CD4-positive, alpha-beta T cell treated with Interleukin-21 for 1 hour (primary cell): ENCODE measurements at places on chromosomes 4 and X.

GRCh38 chrX:39418254-39418704 lies 617.0 kb downstream of the MID1IP1 start:
- no peak for DNase-seq

DNA sequence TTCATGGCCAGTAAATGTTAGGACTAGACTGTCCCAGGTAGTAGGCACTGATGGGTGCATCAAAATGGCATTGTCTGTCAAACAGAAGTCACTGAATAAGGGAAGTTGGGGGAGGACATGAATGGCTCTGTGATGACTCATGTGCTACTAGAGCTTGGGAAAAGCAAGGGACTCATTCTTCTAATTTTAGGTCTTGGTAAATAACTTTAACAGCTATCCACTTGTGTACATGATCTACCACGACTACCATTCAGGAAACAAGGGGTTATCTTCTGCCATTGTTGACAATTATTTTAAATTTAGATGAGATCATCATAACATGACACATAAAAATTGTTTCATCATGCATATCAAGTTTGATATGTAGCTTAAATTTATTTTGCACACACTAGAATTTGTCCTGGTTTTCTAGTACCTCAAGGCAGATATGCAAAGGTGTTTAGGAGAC lies 6.3 kb downstream of the AREG start:
- DNase-seq = no peak

DNA sequence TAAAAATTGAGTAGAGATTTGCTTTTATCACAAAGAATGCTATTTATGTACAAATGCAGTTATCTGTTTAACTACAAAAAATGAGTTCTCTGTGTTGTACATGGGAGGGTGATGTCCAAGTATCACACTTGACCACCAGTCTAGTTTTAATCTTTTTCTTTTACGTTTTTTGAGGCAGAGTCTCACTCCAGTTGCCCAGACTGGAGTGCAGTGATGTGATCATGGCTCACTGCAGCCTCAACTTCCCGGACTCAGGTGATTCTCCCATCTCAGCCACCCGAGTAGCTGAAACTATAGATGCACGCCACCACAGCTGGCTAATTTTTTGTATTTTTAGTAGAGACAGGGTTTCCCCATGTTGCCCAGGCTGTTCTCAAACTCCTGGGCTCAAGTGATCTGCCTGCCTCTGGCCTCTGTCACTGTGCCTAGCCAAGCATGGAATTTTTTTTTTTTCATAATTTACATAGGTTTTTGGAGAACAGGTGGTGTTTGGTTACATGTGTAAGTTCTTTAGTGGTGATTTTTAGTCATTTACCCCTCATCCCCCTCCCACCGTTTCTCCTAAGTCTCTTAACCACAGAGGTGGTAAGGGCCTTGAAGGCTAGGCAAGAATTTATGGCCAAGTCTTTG lies 47.9 kb upstream of the RPA4 start:
- DNase-seq = no peak

GRCh38 chr4:150387981-150388380 lies 194.0 kb upstream of the MAB21L2 start:
- no peak for DNase-seq

DNA sequence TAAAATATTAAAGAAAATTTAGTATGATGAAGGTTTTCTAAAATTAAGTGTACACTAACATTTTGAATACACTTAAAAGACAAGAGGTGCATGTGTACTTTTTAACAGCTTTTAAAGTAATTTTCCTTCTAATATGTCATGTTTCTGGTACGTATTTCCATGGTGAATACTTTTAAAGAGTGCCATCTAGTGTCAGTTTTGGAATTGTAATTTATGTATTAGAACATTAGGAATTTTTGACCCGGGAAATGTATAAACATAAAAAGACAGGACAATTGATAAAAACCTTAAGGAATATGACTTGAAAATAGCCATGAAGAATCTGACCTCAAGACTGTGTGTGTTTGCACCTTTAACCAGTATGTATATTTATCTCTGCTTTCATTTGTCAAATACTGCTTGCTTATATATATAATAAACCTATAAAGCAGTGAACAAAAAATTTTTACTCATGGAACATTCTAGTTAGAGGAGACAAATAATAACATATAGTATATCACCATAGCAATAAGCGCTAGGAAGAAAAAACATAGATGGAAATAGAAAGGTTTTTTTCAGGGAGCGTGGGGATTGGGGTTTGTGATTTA lies 7.2 kb downstream of the GSTCD start:
- DNase-seq = peak; percentile 28

- DNase-seq = peak; percentile 2
Measured at GRCh38 chrX:123830309-123830708, 29.5 kb upstream of the XIAP start.

DNA sequence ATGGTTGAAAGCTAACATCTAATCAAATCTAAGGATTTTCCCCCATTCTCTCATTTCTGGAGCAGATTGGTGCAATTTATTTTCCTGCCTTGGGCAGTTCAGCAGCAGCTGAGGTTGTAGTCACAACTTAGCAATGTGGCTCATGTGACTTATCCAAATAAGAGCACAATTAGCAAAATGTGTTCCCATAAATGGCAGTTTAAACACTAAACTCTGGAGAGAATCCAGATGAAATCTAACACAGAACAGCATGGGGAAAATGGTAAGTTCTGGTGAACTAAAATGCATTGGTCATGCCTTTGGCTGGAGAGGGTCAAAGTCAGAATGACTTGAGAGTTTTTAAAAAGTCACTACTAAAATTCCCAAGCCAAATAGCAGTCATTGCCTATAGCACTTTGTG lies 422.6 kb upstream of the DIPK2B start:
- DNase-seq = no peak

- DNase-seq = peak; percentile 13
Measured at GRCh38 chr4:159946983-159947615, 844.2 kb downstream of the RAPGEF2 start.

DNA sequence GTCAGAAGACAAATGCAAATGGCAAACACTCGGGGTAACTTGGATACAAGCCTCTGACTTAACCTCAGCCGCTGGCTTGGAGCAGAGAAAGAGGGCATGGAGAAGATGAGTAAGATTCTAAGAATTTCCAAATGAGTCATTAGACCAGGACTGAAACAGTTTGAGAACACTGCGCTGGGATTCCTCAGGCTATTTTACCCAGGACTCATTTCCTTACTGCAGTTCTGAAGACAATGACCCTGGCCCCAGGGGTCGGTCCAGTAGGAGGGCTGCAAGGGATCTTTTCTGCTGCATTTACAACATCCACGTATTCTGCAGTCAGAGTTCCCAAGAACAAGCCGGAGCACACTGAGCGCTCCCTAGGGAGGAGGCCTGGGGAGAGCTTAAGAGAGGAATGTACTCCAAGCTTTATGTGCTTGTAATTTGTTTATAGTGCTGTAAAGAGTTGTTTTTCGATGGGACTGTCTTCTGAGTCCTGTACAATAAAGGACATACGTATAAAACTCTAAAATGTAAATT lies 27.3 kb upstream of the SORBS2 start:
- no peak for DNase-seq

GRCh38 chr4:104490770-104491480 lies 3.8 kb downstream of the CXXC4 start:
- peak; percentile 47 for DNase-seq

GRCh38 chr4:32207456-32207855 lies 1487.3 kb downstream of the PCDH7 start:
- DNase-seq = no peak

GRCh38 chrX:143633461-143634308 lies 2.2 kb downstream of the SLITRK4 start:
- no peak for DNase-seq

DNA sequence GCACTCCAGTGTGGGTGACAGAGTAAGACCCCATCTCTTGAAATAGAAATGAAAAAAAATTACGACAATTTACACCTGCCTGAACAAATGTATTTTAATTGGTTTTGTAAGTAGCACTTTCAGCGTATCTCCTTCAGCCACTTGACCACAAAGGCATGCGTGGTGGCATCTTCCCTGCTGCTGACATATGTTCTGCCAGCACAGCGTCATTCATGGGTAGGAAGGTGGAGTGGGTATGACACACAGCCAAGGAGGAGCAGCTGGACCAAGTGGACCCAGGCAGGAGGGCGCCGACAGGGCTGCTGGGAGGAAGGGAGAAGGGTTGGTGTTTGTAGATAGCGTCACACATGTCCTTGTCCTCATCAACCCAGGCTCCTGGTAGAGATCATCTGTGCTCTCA lies 28.6 kb upstream of the CLDN34 start:
- no peak for DNase-seq

DNA sequence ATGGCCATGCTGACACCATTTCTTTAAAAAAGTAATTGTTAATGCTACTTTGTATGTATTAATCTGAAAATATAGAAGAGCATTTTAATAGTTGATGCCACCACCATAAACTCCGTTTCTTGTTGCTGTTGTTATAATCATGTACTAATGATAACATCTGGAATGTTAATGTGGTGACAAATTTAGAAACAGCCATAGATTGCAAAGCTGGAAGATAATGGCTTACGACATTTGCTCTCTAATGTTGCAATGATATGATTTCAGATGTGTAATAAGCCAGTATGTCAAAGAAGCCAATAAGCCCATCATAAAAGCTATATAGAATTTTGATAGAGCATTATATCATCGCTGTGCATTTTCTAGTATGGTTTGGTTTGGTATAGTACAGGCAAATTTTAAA lies 579.4 kb upstream of the ZFP42 start:
- no peak for DNase-seq

- DNase-seq = peak; percentile 14
Measured at GRCh38 chr4:40629401-40630334, at the start of gene RBM47. RBM47 (minus strand) TSS chr4:40629864; CDS start chr4:40438893, 190,971 bp downstream.

DNA sequence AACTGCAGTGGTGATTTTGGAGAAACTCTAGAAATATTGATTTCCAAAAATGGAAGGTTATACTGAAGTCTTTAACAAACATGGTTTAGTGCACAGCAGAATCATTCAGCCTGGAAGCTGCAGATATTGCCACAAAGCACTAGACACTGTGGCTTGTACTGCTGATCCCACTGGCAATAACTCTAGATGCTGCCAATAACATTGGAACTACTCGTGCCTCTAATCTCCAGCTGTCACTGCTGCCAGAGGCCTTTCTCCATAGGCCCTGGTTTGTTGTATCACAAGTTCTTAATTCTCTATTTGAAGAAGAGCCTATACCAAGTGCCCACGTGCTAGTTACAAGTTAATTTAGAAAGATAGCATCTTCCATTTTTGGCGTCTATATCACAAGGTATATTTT lies 19.3 kb downstream of the DMP1 start:
- no peak for DNase-seq

DNA sequence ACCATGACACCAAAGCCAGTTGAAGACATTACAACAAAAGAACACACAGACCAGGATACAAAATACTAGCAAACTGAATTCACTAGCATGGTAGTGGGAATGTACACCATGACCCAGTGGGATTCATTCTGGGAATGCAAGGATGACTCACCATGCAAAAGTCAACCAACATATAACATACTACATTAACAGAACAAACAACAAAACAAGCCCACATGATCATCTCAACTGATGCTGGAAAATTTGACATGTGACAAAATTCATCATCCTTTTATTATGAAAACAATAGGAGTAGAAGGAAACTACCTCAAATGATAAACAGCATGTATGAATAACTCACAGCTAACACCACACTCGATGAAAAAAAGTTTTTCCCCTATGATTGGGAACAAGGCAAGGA lies 190.2 kb downstream of the DCLK2 start:
- DNase-seq = no peak

- DNase-seq = no peak
Measured at GRCh38 chr4:52552778-52553177, 106.3 kb downstream of the USP46 start.

- no peak for DNase-seq
Measured at GRCh38 chrX:6372981-6373380, 144.3 kb upstream of the NLGN4X start.

DNA sequence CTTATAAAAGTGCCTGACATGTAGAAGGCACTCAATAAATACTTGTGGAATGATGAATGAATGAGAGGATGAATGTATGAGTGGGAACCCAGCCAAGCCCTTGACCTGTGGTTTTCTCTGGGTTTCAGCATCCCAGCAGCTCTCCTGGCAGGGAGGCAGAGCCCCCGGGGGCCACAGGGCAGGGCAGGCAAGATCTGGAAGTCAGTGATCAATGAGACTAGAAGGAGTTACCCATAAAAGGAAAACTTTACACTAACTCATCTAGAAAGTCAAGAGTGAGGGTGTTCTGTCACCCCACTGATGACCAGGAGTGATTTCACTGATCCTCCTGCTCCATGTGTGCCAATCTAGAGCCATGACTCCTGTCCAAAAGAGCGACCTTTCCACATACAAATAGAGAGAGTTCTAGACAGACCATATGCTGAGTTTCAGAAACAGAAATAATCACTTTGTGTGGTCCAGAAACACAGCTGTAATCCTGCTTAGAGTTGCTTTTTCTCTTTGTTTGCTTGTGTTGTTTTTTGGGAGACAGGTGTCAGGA lies 37.4 kb downstream of the MGARP start:
- no peak for DNase-seq

DNA sequence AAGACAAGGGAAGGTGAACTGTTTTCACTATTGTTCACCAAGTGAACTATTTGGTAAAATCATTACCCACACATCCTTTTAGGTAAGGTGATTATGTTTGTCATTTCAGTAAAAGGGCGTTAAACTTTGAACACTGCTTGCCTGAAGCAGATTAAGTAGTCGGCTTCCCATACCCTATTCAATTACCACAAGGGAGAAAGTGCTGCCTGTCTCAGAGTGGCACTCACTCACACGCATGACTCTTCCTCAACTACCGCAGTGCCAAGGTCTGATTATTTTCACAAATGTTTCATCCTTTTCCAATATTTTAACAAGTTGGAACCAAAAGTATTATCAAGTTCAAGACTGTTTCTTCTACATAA lies 11.0 kb downstream of the VEGFC start:
- DNase-seq = no peak

GRCh38 chrX:10744007-10744406 lies 123.6 kb upstream of the MID1 start:
- DNase-seq = no peak

DNA sequence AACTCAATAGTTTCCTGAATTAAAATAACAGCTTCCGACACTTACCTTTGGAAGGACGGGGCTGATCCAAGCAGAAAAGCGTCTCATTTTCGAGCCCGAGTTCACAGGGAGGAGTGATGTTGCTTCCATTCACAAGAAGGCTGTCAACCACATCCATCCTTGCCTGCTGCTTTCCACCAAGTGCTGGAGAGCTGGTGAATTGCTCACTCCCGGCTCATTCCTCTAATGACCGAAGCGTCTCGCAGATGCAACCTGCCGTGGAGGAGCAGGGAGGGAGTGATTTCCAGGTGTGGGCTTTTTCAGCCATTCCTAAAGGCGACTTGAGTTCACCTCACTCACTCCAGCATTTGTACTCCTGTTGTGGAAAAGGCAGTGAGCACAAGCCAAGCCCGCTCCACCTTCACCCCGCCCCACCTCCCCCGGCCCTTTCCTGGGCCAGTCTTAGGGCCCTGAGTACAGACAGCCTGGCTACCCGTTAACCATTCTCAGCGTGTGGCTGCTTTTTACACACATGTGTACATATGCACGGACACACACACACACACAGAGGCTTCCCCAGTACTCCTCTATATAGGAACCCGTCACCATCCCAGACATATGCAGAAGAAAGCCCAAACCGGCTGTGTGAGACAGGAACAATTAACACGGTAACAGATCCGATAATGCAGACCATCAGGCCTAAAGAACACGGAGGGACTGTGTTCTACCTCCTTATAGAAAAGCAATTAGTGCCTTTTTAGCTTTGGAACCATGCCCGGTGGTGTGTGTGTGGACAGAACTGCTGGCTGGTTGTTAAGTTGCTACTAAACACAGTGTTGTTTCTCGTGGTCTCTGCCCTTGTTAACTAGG lies at the start of gene CCKAR:
Gene CCKAR, minus strand, starts transcription at position 374 of the 849 bp plus-strand sequence. Its CDS starts 217 bp downstream, at position 157.
- no peak for DNase-seq

- no peak for DNase-seq
Measured at GRCh38 chrX:25968920-25969319, 169.2 kb upstream of the MAGEB18 start.
